ENCODE measurements at places on chromosomes 1 and 21.

GRCh38 chr1:26404641-26405040 is 6.0 kb upstream of the LIN28A start:
- no peak for DNase-seq

DNA sequence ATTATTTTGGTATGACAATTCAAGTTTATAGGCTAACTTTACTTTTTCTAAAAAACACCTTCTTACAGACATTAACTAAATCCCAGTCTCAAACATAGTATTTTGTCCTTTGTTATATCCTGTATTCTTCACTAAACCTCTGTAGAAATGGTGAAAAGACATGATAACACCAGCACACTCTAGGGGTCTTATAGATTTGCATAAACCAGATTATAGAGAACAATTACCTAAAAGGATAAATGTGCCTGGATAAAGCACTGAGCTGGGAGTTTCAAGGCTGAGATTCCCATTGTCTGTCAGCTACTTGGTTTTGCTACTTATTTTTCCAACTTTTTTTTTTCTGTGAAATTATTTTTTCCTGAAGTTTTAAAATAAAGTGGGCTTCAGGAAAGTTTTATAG is 1288.6 kb upstream of the TMPRSS15 start:
- DNase-seq = no peak

- DNase-seq = no peak
Measured at GRCh38 chr1:236471653-236472052, 52.1 kb upstream of the LGALS8 start.

GRCh38 chr1:56045477-56045876 is 533.9 kb downstream of the PLPP3 start:
- DNase-seq = no peak

GRCh38 chr1:229452956-229453801 is 19.3 kb upstream of the ACTA1 start:
- no peak for DNase-seq

DNA sequence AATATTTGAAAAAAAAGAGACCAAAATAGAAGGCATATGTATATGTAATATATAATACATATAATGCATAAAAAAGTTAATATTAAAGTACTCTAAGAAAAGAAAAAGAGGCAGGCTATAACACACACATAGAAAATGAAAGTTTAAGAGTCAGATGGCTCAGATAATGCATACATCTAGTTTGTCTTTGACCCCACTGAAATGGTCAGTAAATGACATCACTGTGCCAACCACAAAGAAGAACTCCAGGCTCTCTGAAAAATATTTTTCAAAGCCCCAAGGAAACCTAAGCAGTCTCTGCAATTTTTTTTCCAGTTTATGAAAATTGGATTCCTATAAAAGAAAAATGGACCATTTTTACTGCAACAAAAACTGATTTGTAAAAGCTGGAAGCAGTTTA is 55.4 kb upstream of the SCYL3 start:
- no peak for DNase-seq

DNA sequence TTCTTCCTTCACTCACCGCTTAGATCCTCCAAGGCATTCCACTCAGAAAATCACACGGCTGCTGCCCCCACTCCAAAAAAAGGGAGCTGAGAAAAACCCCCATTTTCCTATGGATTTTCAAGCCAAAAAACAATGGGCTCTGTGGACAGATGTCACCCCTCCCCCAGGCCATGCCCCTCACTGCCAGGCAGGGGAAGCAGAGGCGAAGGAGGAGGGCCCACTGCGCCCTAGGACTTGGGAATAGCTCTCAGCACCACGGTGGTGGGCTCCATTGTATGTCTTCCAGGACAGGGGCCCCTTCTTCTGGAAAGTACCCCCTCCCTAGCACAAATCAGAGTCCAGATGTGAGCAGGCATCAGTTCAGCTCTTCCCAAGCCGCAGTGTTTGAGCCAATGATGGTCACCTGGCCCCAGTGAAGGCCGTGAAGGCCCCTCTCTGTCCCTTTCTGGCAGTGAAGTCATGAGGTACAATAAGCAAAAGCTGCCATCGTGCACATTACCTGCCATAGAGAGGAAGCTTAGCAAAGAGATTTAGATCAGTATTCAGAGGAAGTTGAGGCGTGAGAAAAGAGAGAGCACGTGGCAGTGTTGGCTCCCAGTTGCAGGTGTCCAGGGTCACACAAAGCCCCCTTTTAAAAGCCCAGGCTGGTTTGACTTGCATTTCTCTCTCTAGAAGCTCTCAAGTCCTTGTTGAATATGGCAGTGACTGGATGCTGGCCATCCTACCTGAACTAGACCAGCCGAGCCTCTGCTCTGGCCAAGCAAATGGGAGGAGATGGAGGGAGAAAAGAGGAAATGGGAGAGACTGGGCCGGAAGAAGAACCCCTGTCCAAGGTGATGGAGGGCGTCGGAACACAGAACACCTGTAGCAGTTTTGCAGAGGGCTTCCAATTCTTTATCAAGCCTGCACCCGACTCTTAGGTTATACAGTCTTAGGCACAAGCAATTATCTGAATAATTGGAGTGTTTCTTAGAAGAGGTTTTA is 149.0 kb downstream of the TOMM20 start:
- DNase-seq = no peak

- no peak for DNase-seq
Measured at GRCh38 chr1:226135059-226135651, 51.4 kb downstream of the ACBD3 start.

- DNase-seq = peak; percentile 73
Measured at GRCh38 chr1:227192163-227192562, 126.1 kb downstream of the CDC42BPA start.

DNA sequence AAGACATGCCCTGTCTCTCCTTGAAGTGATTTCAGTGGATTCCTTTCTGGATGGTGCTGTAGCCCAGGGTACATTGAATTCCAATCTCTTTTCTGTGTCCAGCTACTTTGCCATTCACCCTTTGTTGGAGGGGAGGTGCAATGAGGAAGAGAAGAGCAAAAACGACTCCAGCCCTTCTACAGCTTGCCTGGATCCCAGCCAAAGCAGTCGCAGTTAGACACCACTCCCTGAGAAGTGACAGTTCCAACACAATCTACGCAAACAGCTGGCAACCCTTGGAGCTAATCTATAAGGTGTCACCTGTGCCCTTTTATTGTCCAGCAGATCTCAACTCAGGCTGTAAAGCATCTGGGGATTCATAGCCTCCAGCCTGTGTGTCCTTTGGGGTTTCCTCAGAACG is 4.6 kb downstream of the CD244 start:
- DNase-seq = no peak

- no peak for DNase-seq
Measured at GRCh38 chr1:86692641-86693040, 11.7 kb upstream of the SH3GLB1 start.

DNA sequence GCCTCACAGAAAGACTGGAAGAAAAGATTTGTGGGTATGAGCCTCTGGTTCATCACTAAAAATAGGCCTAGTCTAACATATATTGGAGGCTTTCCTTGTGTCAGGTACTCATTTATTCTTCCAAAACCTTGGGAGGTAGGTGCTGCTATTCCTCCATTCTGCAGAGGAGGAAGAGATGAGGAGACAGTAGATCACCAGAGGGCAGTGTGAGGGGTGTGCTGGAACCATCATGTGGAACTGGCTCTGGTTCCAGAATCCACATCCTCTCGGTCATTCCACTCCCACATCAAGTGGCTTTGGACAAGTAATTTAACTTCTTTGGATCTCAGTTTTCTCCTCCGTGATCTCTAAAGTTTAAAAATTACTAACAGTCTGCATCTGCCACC is 7.4 kb upstream of the INKA2 start:
- no peak for DNase-seq

DNA sequence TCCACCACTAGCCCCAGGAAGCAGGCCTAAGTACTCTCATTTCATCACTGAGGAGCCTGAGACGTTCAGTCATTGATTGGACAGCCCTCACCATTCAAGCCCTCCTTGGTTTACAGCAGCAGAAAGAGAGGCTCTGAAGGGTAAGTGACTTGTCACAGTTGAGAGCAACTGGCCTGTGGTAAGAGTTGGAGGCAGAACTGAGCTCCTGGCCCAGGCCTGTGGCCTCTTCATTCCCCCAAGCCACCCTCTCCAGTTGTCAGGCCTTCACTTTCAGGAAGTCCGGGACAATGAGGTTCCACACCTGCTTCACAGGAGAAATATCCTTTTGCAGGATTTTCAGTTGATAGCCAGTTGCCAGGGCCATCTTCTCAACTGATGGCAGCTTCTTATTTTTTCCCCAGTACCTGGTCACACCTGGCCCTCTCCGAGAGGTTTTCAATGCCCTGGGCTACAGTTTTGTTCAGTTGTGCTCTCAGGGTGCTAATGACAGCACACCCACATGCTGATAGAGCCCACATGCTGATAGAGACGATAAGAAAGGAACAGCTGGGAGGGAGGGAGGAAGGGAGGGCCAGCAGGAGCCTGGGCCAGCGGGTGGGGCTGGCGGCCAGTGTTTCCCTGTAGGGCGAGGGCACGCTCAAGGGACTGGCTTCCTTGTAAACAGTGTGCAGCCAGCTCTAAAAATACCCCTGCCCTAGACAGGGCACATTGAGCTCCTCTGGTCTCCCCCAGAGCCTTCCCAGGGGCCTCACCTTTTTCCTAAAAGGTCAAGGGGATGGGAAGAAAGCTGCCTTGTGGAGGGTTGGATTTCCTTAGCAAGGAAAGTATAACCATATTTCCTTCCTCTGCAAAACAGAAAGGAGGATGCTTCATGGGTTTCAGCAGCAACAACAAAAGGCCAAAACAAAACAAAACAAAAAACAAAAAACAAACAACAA is 112.7 kb upstream of the JUN start:
- DNase-seq = no peak
